ENCODE measurements at places on chromosomes 5 and 9.

GRCh38 chr9:91681461-91682305 is 258.1 kb upstream of the NFIL3 start:
- DNase-seq, result peak; percentile 94

- DNase-seq, result peak; percentile 36
Observed at GRCh38 chr9:34179213-34180136, 632 bp downstream of the UBAP1 start.

DNA sequence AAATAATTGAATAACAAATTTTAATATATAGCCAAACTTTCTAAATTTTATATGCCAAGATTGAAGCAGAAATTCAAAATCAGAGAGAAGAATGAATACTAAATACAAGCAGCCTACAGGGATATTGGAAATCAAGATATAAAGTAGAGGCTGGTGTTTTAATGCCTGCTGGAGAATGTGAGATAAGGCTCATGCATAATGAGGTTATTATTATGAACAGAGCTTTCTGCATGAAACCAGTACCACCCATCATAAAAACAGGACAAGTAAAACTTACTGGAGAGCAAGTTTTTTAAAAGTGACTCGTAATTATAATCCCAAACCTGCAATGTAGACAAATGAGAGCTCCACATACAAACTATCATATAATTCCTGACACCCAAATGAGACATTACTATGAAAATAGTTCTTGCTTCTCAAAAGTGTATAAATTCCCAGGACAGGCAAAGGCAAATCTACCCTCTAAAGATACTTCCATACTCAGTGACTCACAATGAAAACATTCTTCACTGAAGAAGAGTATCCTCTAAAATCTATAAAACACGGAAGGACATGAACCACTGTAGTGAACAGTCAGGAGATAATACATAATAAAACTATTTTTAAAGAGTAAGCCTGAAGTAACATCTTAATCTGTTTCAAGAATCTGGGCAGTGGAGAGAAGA is 532.0 kb upstream of the GRAMD2B start:
- no peak for DNase-seq

GRCh38 chr9:92917176-92917800 is 30.0 kb upstream of the FGD3 start:
- no peak for DNase-seq

GRCh38 chr5:5755888-5756287 is 333.4 kb downstream of the ICE1 start:
- DNase-seq, result no peak

DNA sequence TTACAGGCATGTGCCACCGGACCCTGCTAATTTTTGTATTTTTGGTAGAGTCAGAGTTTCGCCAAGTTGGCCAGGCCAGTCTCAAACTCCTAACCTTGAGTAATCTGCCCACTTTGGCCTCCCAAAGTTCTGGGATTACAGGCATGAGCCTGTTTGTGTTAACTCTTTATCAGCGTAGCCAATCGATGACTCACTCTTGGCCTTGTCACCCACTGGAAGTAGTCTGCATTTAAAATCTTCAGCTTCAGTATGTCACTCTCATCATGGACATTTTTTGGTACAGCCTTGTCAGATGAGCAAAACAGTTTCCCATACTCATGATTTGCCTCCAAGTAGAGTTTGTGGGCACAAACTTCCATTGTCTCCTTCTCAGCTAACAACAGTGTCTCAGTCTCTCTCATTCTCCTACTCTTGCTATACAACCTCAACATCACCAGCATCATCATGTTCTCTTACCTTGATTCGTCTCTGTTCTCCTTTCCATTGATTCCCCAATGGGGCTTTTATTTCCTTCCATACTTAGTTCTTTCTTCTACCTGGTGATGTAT is 22.5 kb downstream of the MUSK start:
- no peak for DNase-seq

DNA sequence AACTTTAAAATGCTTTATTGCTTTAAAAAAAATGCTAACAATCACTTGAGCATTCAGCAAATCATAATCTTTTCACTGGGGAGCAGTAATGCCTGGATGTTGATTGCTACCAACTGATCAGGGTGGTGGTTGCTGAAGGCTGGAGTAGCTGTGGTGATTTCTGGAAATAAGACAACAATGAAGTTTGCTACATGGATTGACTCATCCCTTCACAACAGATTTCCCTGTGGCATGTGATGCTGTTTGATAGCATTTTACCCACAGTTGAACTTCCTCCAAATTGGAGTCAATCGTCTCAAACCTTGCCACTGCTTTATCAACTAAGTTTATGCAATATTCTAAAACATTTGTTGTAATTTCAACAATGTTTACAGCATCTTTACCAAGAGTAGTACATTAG is 83.3 kb downstream of the MLLT3 start:
- no peak for DNase-seq

- no peak for DNase-seq
Observed at GRCh38 chr9:13651969-13652663, 372.6 kb upstream of the MPDZ start.

- peak; percentile 55 for DNase-seq
Observed at GRCh38 chr5:71757590-71758543, 38.8 kb downstream of the CARTPT start.

GRCh38 chr5:153571162-153571561 is 80.7 kb downstream of the GRIA1 start:
- no peak for DNase-seq

DNA sequence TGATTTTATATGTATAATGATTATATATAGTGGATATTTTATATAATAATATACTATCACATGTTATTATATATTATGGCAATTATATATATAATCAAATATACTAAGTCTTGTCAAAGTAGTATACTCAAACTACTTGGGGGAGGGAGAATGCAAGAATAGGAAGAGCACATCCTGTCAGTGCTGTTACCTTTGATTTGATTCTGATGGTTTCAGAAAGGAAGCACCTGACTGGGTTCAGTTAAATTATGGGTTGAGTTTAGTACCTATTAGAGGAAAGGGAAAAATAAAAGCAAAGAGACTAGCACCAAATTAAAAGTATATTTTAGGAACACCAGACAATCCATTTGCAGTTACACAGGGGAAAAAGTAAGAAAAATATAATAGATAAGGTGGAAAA is 107.6 kb downstream of the GRIA1 start:
- DNase-seq, result no peak

- DNase-seq, result peak; percentile 56
Observed at GRCh38 chr9:110444911-110445310, 107.2 kb upstream of the TXNDC8 start.
